ENCODE measurements at places on chromosomes 2 and 18. TPM values are rescaled to one million over a fixed set of nuclear protein-coding genes. Genes with fewer than 3 reads are reported as not detected.
A peak's percentile ranks its signal among the peaks of the same experiment; 100 is the strongest.

The ATP6V1B1 gene
- not detected for total RNA-seq

DNA sequence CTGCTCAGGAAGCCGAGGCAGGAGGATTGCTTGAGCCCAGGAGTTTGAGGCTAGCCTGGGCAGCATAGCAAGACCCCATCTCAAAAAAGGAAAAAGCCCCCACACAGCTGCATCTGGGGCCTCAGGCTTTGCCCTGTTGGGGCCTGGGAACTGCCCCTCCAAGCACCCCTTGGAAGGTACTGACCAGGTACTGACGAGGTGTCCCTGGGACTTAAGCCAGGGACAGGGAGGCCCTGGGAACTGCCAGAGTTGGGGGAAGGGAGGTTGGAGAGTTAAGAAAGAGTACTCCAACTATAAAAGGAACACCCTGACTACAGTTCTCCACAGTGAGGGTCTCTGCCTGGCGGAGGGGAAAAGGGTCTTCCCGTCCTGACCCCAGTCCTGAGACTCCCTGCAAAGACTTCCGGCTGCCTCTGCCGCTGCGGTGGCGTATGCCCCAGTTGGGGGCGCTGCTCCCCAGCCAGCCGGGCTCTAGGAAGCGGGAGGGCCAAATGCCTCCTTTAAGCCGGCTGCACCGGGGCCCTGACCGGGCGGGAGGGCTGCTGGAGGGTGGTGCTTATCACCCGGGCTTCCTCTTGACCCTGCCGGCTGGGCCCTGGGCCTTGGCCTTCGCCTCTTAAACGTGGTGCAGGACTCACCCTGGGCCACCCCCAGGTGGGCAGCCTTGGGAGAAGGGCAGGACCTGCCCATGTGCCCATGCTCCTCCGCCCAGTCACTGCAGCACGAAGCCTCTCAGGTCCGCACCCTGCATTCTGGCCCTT, 12.8 kb downstream of the SLC30A3 start:
- DNase-seq, result peak; percentile 58

GRCh38 chr2:37912056-37912455, 13.0 kb upstream of the RMDN2 start:
- no peak for DNase-seq

The ANKRD30BL gene
- not detected for total RNA-seq

- no peak for DNase-seq
Observed at GRCh38 chr2:3827673-3828575, 124.5 kb downstream of the DCDC2C start.

The TWSG1 gene
- 26.0 TPM for total RNA-seq

The C1QL2 gene
- not detected for total RNA-seq

DNA sequence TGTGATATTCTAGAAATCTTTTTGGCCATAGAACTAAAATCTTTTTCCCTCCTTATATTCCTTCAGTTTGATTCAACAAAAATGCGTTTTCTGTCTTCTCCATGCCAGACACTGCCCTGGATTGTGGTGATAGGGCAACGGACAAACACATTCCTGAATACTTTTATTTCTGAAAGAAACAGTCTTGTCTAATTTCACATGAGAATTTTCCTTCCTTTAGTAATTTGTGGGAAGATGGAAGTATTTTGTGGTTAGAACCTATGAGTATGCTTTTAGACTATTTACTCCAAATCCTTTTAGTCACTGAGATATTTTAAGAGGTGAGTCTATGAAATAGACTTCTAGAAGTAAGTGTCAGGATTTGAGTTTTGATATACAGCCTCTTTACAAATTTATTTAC, 49.6 kb downstream of the COL5A2 start:
- DNase-seq, result no peak

GRCh38 chr2:16261791-16262190, 321.4 kb downstream of the MYCN start:
- no peak for DNase-seq

The FHOD3 gene
- total RNA-seq, result 3.5 TPM

- DNase-seq, result peak; percentile 33
Observed at GRCh38 chr2:203659331-203660049, 46.9 kb upstream of the CD28 start.

- no peak for DNase-seq
Observed at GRCh38 chr2:25226827-25227226, 58.4 kb upstream of the POMC start.

- DNase-seq, result no peak
Observed at GRCh38 chr2:168603439-168603961, 147.4 kb downstream of the CERS6 start.

- DNase-seq, result no peak
Observed at GRCh38 chr2:138333677-138334076, 167.9 kb upstream of the SPOPL start.

The DLX1 gene
- not detected for total RNA-seq

DNA sequence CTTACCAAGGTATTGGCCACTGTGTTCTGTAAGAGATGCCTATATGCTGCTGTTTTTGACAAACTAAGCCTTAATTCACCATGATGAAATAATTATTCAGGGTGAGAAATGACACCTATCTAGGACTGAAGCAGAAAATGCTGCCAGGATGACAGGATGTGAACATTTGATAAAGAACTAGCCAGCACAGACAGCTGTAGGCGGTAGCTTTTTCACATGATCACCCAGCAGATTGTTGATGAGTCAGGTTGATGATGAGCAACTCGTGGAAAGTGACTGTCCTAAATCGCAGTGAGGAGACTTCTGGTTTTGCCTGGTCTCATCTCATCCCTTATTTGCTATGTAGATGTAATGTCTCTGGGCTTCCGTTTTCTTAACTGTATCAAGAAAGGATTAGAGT, 144.1 kb downstream of the PRPF40A start:
- DNase-seq, result no peak

DNA sequence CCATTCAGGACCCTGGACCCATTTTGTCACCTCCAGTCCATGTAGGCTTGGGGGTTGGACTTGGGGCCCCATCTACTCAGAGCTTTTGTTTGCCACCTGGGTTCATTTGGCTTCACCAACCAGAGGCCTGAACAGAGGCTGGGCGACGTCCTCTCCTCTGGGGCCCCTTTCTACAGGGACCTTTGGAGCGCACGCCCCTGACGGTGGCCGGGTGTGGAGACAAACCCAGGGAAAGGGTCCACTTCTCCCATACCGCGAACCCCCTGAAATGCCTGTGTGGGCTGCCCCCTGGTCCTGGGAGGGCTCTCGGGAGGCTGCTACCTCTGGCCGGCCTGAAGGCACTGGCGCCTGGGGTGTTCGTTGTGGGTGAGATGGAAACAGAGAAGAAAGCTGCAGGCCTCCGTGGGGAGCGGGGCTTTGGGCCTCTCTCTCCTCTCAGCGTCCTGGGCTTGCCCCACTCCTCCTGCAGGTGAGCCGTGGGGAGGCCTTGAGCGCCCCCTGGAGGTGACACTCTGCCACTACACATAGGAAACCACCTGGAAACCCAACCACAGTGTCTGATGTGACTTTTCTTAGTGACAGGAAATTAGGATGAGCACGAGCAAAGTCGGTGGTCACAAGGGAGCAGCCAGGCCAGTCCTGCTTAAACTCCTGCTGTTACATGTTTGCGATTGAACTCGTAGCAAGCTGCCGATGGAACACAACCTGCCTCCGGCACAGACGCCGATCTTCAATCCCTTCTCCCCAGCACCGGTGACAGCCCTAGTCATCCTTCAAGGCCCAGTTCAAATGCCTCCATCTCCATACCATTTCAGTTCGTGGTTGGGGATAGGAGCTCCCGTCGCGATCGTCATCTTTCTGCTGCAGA, 12.0 kb upstream of the NTSR2 start:
- peak; percentile 36 for DNase-seq

DNA sequence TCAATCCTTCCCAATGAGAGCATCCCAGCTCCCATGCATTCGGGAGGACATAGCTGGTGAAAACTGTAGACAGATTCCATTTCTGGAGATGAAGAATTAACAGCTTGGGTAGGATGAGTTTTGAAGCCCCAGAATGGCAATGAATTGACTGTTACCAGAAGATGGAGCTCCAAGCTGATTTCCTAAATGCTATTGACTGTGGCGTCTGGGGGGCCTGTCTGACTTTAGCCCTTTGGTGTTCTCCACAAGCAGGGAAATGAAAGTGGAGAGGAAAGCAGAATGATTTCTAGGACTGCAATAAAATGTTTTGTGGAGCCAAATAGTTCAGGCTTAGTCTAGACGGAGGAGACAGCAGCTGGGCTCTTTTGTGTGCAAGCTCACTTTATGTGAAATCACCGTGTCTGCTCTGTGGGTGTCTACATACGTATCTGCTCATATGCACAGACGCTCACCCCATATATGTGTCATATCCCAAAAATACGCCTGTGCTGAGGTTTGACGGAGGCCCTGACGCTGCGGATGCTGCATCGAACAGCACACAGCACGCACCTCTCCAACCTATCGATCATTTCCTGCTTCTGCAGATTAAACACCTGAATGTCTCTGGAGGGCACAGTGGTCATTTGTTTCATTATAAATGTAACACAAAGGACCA, 166.4 kb upstream of the PXDN start:
- DNase-seq, result no peak

DNA sequence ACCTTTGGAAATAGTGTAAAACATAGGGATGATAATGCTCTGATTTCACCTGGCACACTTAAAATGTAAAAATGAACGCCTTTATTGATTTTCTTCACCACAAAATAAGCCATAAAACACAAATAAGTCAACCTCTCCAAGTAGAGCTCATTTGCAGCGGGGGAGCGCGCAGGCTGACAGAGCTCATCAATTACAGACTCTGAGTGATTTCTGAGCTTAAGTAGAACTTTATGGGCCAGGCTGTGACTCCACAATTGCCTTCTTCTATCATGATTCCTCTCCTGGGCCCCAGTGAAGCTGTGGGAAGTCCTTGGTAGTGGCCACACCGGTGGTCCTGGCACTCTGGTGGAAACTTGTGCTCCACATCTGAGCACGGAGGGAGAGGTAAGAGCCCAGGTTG, 789.0 kb upstream of the RAB6C start:
- DNase-seq, result no peak

GRCh38 chr2:216181953-216182461, 72.9 kb downstream of the XRCC5 start:
- no peak for DNase-seq

GRCh38 chr18:48163738-48164115, 233.3 kb upstream of the SMAD2 start:
- DNase-seq, result no peak

GRCh38 chr2:128798502-128799283, 480.0 kb upstream of the HS6ST1 start:
- no peak for DNase-seq

DNA sequence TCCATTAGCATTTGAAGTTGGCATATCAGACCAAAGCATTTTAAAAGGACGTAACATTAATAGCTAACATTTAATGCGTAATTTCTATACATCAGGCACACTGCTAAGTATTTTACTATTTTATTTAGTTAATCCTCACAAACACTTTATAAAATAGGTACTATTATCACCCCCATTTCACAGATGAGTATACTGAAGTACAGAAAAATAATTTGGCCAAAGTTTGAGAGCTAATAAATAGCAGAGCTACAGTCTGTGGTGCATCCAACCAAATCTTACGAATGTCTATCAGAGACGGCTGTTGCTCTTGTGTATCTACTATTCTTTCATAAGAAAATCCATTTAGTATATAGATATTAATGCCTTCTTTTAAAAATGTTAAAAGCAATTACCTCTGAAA, 11.9 kb downstream of the TYW5 start:
- DNase-seq, result no peak

GRCh38 chr2:103808814-103809213, 1045.1 kb upstream of the POU3F3 start:
- no peak for DNase-seq

DNA sequence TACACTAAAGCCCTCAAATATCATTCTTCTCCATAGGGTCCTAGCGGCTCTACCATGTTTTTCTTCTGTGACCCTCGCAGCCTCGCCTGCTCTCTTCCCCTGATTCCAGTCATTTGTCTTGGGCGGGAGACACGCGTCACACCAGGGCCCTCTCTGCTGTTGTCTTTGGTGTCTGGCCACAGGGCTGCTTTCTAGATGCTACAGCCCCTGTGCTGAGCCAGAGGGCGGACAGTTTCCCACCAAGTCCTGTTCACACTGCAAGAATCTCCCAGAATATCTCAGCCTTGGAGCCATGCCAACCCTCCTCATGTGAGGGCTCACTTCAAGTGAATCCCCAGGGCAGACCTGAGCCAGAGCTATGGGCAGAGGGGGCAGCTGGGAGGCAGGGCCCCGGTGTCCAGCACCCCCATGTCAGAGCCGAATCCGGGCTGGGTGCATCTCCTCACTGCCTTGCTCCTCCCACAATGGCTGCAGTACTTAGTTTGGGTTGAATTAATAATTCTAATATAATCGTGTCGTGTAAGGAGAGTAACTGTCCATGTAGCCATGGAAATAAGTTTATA, 42.1 kb downstream of the DIPK1C start:
- no peak for DNase-seq

The MOGAT1 gene
- not detected for total RNA-seq

GRCh38 chr18:77119851-77120491, 12.6 kb downstream of the MBP start:
- no peak for DNase-seq

The INHA gene
- total RNA-seq, result not detected

The DYSF gene
- total RNA-seq, result 3.7 TPM

- no peak for DNase-seq
Observed at GRCh38 chr2:233699424-233700027, 6.8 kb downstream of the UGT1A6 start.

DNA sequence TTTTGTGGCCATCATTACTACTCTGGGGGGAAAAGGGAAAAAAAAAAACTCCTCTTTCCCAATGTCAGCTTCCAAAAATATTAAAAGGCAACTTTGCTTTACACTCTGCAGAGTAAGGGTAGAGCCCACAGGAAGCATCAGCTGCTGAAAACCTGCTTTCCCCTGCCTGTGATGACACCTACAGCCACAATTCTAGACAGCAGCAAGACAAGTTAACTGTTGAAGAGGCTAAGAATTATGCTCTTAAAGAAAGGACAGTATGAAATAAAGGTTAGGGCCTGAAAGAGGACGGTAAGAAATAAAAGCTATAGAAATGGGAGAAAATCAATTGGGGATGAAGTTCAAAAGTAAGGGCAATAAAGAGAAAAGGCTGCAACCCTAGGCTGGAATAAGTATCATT, 3.0 kb downstream of the PDE11A start:
- no peak for DNase-seq

DNA sequence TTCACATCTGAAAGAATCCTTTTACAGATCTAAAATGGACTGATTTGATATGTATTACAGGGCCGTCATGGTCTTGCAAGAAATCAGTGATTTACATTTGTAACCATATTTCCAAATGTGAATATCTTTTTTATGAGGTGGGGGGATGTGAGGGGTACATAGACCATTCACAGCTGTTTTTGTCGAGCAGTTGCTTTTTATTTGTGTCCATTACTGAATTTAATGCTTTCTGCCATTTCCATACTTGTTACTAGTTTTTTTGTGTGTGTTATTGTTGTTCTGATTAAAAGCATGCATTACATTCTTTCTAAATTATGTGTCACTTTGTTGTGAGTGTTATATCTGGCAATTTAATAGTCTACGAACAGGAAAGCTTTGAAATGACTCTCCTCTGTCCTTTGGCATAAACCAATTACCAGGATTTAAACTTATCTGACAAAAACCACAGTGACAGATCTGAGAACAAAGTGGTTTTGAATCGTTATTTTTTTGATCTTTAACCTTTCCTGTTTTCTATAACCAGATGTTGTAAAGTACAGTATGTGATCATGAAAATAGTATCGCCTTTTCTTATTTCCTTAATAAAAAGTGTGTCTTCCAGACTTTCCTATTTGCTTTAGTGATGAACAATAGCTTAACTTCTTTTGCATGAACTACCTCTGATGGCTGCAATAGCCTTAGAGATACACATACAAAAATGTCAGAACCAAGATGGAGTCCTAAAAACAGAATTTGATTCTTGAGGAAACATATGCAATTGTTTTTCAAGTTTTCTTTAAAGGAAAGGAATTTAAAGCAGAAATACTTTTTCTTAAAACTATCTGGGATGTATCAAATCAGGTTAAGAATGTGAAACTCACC, 354.2 kb upstream of the ACVR2A start:
- DNase-seq, result no peak

GRCh38 chr18:1392865-1393734, 488.4 kb downstream of the ADCYAP1 start:
- DNase-seq, result no peak

Data from transverse colon (tissue), 4 donors.